ENCODE measurements at places on chromosomes 4 and X.

GRCh38 chrX:136691028-136691809 is 43.3 kb downstream of the CD40LG start:
- no peak for DNase-seq

GRCh38 chr4:17623451-17624001 is 9.1 kb downstream of the MED28 start:
- DNase-seq: no peak

GRCh38 chrX:50839730-50840129 is 25.7 kb upstream of the SHROOM4 start:
- DNase-seq: no peak

GRCh38 chr4:88291003-88291402 is 6.6 kb upstream of the PPM1K start:
- peak; percentile 56 for DNase-seq

GRCh38 chr4:167838686-167839085 is 253.7 kb upstream of the ANXA10 start:
- no peak for DNase-seq

- no peak for DNase-seq
These were observed 845 bp downstream of the ZAR1 start for GRCh38 chr4:48490680-48491513.

DNA sequence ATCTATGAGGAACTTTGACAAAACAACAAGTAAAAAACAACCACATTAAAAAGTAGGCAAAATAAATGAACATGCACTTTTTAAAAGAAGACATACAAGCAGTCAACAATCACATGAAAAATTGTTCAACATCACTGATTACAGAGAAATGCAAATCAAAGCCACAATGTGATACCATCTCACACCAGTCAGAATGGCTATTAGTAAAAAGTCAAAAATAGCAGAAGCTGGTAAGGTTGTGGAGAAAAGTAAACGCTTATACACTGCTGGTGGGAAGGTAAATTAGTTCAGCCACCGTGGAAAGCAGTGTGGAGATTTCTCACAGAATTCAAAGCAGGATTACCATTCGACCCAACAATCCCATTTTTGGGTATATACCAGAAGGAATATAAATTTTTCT is 17.0 kb upstream of the LNX1 start:
- no peak for DNase-seq
